Stimulated activated CD4-positive, alpha-beta T cell treated with anti-CD3 and anti-CD28 coated beads, Interleukin-1b, Interleukin-23, amount 100 ng/mL, for 24 hours (primary cell): ENCODE measurements at places on chromosomes 6 and 20.
A peak's percentile ranks its signal among the peaks of the same experiment; 100 is the strongest.

- DNase-seq, result no peak
Measured at GRCh38 chr6:112787371-112787770, 440.2 kb downstream of the RFPL4B start.

DNA sequence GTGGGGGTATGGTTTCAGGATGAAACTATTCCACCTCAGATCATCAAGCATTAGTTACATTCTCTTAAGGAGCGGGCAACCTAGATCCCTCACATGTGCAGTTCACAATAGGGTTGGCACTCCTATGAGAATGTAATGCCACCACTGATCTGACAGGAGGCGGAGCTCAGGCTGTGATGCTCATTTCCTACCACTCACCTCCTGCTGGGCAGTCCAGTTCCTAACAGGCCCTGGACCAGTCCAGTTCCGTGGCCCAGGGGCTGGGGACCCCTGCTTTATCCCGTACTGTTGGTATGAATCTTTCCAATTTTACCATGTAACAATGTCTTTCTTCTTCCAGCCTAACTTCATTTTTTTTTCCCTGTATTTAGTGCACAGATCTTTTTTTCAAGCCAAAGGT lies 94.9 kb downstream of the OGFRL1 start:
- no peak for DNase-seq

GRCh38 chr6:48243071-48243470 lies 132.1 kb upstream of the PTCHD4 start:
- DNase-seq, result no peak

GRCh38 chr20:51910321-51911050 lies 108.2 kb upstream of the SALL4 start:
- DNase-seq, result no peak

DNA sequence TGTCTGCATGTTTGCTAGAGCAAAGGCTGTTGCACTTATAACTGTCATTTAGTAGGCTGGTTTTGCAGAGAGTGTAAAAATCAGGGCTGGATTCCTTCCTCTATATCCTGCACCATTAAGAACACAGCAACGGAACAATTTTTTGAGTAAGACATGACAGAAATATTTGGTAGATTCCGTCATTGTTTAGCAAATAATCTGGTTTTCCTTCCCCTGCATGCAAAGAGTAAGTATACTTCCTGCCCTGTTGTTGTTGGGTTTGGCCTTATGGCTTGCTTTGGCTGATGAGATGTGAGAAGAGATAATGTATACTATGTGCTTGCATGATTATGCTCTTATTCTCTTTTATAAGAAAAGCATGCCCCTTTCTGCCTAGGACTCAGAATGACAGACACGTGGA lies 23.8 kb downstream of the MANEA start:
- no peak for DNase-seq

DNA sequence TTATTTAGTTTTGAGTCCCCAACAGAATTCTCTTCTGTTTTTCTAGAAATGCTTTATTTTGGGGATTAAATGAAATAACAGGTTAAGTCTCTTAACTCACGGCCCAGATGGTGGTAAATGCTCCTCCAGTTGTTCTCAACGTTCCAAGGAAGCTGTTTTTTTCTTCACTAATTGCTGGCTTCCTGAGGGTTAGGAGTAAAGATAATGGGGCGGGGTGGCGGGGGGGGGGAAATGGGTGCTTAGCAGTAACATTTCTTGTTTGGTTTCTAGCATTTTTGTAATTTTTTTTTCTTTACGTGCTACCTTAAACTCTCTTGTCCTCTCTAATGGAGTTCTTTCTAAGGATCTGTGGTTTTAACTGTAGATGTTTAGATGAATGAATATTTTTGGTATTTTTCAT lies 2.2 kb downstream of the SRSF3 start:
- DNase-seq, result no peak

DNA sequence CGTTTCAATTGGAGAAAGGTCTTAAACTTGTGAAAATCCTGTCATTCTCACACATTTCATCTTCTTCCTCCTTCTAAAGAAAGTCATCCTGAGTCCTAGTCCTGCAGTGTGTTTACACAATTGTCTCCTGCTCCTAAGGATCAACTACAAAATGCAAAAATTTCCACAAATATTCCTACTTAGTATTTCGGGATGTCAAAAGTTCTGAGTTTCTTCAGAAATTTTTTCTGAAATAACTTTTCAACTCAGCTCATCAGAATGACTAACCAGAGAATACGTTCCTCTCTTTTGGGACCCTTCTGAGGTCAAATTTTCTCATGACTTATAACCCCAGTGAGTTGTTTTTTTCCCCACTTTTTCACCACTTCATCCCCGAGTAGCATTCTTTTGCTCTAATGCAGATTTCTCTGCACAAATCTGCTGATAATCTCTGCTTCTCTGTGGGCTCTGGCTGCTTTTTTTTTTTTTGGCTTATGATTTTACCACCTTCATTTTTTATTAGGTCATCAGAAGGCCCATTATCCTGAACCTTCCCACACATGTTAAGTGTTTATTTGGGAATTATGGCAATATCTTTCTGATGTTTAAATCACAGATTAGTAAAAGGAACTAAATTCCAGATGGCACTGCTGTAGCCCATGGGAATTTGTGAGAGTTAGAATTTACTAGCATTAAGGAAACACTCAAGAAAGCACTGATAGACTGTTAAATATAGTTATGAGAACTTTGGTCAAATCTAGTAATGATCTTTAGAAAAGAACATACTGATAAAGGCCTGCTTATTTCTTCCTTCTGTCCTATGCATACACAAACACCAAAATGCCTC lies 41.4 kb downstream of the MAP3K5 start:
- no peak for DNase-seq

DNA sequence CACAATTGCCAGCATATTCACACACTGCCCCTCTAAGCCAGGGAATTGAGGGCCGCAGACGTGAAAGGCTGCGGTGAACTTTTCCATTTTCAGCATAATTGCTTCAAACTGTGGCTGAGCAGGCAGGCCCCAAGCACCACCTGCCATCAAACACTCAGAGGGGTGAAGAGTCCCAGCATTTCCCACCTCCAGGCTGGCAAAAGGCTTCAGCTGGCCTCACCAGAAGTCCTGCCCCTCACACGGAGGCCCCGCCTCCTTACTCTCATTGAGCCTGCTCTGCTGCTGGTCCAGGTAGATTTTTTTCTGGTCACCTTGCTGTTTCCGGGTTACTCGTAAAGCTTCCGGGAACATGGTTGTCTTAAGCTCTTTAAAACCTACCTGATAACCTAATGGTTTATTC lies 52.0 kb upstream of the PRELID3B start:
- DNase-seq, result no peak

GRCh38 chr20:438571-439469 lies 23.5 kb downstream of the TBC1D20 start:
- DNase-seq, result no peak

DNA sequence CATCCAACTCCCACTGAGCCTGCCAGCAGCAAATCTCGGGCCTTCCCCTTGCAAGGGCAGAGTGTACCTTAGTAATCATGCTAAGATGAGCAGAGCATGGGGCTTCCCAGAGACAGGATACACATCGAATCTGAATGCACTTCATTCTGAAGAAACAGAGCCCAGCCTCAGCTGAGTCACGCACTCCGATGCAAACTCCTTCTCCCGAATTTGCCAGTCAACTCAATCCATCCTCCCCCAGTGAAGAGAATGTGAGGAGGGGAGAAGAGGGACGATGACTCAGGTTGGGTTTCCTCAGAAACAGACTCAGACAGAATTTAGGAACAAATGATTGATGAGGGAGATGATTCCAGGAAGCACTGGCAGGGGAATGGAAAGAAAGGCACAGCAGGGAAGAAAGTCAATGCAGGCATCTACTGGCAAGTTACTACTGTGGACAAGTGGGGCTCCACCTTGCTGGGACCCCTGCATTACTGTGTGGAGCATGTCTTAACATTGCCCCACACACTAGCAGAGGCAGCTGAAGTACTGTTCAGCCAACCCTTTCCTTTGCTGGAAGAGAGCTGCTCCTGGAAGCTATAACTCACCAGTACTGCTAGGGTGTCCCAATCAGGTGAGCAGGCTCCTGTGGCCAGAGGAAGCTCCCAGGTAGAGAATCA lies 251.6 kb downstream of the ADGB start:
- peak; percentile 34 for DNase-seq

- DNase-seq, result no peak
Measured at GRCh38 chr20:36030149-36030548, 61.8 kb downstream of the CNBD2 start.

GRCh38 chr6:87705070-87705691 lies 3.1 kb upstream of the AKIRIN2 start:
- DNase-seq, result no peak

- no peak for DNase-seq
Measured at GRCh38 chr6:117481926-117482239, 591 bp upstream of the DCBLD1 start.

GRCh38 chr6:155382338-155382685 lies 68.0 kb upstream of the TFB1M start:
- DNase-seq, result no peak

- DNase-seq, result no peak
Measured at GRCh38 chr6:35063701-35064280, 77.3 kb downstream of the TCP11 start.

DNA sequence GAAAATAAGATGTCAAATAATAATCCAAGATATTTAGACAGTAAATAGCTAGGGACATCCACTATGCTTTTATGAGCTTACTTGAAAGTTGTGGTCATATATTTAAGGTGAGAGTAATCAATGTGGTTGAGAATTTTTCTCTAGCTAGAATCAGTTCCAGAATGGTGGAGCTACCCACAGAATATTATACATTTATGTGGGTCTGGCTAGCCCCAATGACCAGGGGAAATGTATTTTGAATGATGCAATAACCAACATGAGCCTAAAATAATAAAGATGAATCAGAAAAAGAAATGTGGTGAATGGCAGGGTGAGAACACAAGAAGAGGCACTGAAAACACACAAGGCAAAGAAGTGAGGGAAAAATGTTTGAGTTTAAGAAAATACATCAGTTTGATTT lies 325.7 kb downstream of the TBC1D32 start:
- no peak for DNase-seq

GRCh38 chr6:108200631-108201030 lies 34.8 kb downstream of the NR2E1 start:
- no peak for DNase-seq
